ENCODE measurements at places on chromosomes 12 and 14.

GRCh38 chr14:22313172-22313801 is 275.7 kb downstream of the DAD1 start:
- no peak overlapping the region for H3K27ac ChIP-seq
- no peaks in the 10 kb centered on the region for H3K27me3 ChIP-seq
- H3K4me1 ChIP-seq: no peaks in the 10 kb centered on the region
- no peaks in the 10 kb centered on the region for H3K36me3 ChIP-seq

DNA sequence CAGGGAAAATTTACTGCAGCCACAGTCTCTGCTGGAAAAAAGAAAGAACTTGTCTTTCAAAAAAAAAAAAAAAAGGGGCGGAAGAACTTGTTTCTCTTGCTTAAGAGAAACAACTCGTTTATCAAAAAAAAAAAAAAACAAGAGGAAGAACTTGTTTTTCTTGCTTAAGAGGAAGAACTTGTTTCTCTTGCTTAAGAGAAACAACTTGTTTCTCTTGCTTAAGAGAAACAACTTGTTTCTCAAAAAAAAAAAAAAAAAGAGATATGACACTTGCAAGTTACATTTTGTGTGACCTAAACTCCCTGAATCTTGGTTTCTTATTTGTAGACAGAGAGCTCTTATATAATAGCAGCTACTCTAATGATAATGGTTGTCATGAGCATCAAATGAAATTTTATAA is 44.7 kb upstream of the USP15 start:
- no peaks in the 10 kb centered on the region for H3K4me1 ChIP-seq
- no peak overlapping the region for H3K4me3 ChIP-seq
- no peak overlapping the region for H3K27ac ChIP-seq
- H3K36me3 ChIP-seq: no peaks in the 10 kb centered on the region
- H3K27me3 ChIP-seq: no peaks in the 10 kb centered on the region

GRCh38 chr12:62657363-62657632 is 190.7 kb downstream of the MON2 start:
- H3K36me3 ChIP-seq: no peaks in the 10 kb centered on the region
- H3K27me3 ChIP-seq: no peaks in the 10 kb centered on the region
- no peak overlapping the region for H3K27ac ChIP-seq
- no peaks in the 10 kb centered on the region for H3K4me1 ChIP-seq
- H3K4me3 ChIP-seq: no peak overlapping the region

DNA sequence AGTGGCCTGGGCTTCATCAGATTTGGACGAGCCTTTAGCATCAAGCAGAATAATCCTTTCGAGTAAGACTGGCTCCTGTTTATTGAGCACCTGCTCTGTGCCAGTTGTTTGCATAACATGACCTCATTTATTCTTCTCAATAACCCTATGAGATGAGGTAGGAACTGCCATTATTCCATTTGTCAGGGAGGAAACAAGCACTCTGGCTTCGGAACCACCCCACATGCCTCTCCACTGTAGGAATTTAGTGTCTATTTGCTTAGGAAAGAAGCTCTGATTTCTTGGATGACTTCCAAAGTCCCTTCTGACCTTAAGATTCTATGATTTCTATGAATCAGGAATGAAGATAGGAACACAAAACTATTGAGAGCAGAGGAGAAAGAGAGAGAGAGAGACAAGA is 11.0 kb downstream of the SAMD4A start:
- no peak for DNase-seq
- H3K36me3 ChIP-seq: no peaks in the 10 kb centered on the region
- H3K4me1 ChIP-seq: no peaks in the 10 kb centered on the region
- no peaks in the 10 kb centered on the region for H3K27me3 ChIP-seq

GRCh38 chr12:132486168-132486567 is 3.8 kb upstream of the FBRSL1 start:
- no peak overlapping the region for H3K27ac ChIP-seq
- DNase-seq: no peak
- peaks cover 14% of the 10 kb centered on the region for H3K4me1 ChIP-seq
- no peak overlapping the region for H3K4me3 ChIP-seq
- no peaks in the 10 kb centered on the region for H3K27me3 ChIP-seq
- no peaks in the 10 kb centered on the region for H3K36me3 ChIP-seq

GRCh38 chr12:65155784-65156183 is 13.6 kb upstream of the LEMD3 start:
- DNase-seq: no peak
- no peaks in the 10 kb centered on the region for H3K36me3 ChIP-seq
- peaks cover 7% of the 10 kb centered on the region for H3K4me1 ChIP-seq
- peaks cover 4% of the 10 kb centered on the region for H3K27me3 ChIP-seq

DNA sequence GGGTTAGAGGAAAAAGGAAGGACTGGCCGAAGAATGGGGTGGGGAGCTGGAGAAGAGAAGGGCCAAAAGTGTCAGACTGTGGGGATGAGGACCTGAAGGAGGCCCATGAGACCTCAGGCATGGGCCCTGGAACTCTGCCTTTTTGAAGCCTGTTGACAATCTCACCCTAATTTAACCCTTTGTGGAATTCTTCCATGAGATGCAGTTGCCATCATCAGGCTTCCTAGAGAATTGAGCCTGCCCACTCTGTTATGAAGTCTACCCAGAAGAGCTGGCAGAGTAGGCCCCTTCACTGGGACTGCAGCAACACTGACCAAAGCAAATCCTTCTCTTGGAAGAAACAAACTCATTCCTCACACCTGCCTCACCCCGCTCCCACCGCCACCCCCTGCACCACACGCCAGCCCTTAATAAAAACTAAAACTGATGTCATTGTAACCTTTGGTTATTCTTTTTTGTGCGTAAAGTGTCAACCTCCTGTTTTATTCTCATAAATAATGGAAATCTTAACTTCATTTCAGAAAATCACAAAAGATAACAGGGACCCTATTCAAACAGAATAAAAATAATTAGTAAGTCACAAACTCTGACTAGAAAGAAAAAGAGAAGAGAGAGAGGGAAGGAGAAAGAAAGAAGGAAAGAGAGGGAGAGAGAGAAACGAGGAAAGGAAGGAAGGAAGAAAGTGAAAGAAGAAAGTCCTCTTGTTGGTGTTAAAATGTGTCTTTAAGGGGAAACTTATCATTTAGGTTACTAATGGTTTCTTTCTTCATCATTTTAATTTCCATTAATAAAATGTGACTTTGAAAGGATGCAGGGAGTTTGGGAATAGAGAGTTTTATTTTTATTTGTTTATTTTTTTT is 61.3 kb downstream of the CRADD start:
- no peak overlapping the region for H3K27ac ChIP-seq
- H3K4me1 ChIP-seq: peaks cover 4% of the 10 kb centered on the region
- no peak for DNase-seq
- no peaks in the 10 kb centered on the region for H3K36me3 ChIP-seq
- H3K4me3 ChIP-seq: no peak overlapping the region

- no peak overlapping the region for H3K27ac ChIP-seq
- no peaks in the 10 kb centered on the region for H3K4me1 ChIP-seq
- no peak overlapping the region for H3K4me3 ChIP-seq
- no peaks in the 10 kb centered on the region for H3K36me3 ChIP-seq
- H3K27me3 ChIP-seq: no peaks in the 10 kb centered on the region
- no peak for DNase-seq
Observed at GRCh38 chr12:128513331-128513730, 246.4 kb downstream of the TMEM132C start.

GRCh38 chr12:115468087-115468510 is 784.1 kb upstream of the TBX3 start:
- no peaks in the 10 kb centered on the region for H3K36me3 ChIP-seq
- H3K27ac ChIP-seq: no peak overlapping the region
- DNase-seq: no peak

GRCh38 chr12:52879394-52880351 is 25.2 kb downstream of the KRT8 start:
- H3K27ac ChIP-seq: no peak overlapping the region
- H3K4me1 ChIP-seq: no peaks in the 10 kb centered on the region
- DNase-seq: peak; percentile 35
- H3K4me3 ChIP-seq: peak overlapping the region; percentile 37

DNA sequence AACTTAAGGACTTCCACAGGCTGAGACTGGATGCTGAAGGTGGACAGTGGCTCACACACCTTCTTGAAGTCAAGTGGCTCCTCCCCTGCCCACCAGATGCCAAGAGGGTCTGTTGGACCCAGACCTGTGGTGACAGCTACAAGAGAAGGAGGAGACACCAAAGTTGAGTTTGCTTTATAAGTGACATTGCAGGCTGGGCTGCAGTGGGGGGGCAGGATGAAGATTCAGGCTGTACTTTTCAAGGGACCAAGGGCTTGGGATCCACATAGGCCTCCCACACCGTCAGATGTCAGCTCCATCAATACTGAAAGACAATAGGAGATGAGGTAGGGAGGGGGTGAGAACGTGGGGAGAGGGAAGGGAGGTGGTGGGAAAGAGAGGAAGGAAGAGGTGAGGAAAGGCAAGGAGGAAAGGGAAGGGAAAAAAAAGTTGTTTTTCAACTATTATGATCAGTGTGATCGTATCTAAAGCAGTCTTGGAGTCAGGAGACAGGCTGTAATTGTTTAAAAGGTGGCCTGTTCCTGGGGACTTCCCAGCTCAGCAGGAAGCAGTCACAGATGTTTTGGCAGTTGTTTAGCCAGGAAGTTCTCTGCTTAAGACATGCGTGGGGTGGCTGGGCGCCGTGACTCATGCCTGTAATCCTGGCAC is 84.1 kb upstream of the RESF1 start:
- peaks cover 10% of the 10 kb centered on the region for H3K4me1 ChIP-seq
- H3K4me3 ChIP-seq: no peak overlapping the region
- H3K27me3 ChIP-seq: no peaks in the 10 kb centered on the region

- no peak overlapping the region for H3K27ac ChIP-seq
- no peaks in the 10 kb centered on the region for H3K4me1 ChIP-seq
- H3K36me3 ChIP-seq: no peaks in the 10 kb centered on the region
- H3K27me3 ChIP-seq: no peaks in the 10 kb centered on the region
Observed at GRCh38 chr12:120630104-120630892, 10.1 kb upstream of the CABP1 start.

GRCh38 chr14:105061428-105062047 is 3.7 kb downstream of the GPR132 start:
- no peaks in the 10 kb centered on the region for H3K27me3 ChIP-seq
- peaks cover 75% of the 10 kb centered on the region for H3K4me1 ChIP-seq
- H3K27ac ChIP-seq: peak overlapping the region; percentile 100
- peaks cover 9% of the 10 kb centered on the region for H3K36me3 ChIP-seq

- H3K4me1 ChIP-seq: no peaks in the 10 kb centered on the region
- DNase-seq: no peak
- H3K4me3 ChIP-seq: no peak overlapping the region
- no peak overlapping the region for H3K27ac ChIP-seq
- H3K27me3 ChIP-seq: no peaks in the 10 kb centered on the region
Observed at GRCh38 chr12:74626397-74626796, 88.8 kb downstream of the ATXN7L3B start.

- no peak for DNase-seq
- no peaks in the 10 kb centered on the region for H3K27me3 ChIP-seq
- H3K4me1 ChIP-seq: no peaks in the 10 kb centered on the region
- H3K27ac ChIP-seq: no peak overlapping the region
- no peaks in the 10 kb centered on the region for H3K36me3 ChIP-seq
Observed at GRCh38 chr14:100438678-100439592, 115.8 kb downstream of the SLC25A47 start.

DNA sequence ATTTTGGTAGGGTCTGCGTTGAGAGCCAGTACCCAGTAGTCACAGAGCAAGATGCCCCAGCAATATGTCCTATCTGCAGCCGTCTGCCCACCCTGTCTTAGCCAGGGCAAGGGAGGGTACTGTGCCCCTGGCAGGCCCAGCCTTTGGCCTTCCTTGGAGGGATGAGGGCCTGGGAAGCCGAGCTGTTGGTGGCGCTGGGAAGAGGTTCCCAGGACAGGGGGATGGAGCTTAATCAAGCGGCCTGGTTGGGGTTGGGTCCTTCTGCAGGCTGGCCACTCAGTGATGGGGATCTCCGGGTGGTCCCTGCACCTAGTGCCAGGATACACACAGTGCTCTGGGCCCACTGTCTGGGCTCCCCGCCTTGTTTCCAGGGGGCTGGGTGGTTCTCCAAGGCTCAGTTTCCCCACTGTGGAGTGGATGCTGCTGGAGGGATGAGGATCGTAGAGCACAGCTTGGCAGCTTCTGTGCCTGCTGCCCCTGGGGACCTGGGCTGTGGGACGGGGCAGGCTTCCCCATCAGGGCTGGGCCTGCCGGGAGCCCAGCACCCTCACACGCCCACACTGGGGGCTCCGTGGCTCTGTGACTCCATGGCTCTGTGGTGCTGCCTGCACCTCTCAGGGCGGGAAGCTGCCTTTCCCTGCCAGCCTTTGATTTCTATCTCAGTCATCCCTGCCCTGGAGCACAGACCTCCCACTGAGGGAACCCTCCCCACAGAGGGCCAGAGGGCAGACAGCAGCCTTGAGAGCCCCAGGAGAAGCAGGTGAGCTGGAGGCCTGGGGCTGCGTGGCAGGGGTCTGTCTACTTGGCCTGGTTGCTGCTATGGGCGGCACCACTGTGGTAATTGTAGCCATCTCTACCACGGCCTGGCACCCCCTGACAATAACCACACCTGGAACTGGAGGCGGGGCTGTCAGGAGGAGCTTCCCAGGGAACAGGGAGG is 357.0 kb downstream of the TMEM121 start:
- H3K27me3 ChIP-seq: peaks cover 5% of the 10 kb centered on the region
- no peak overlapping the region for H3K4me3 ChIP-seq
- no peaks in the 10 kb centered on the region for H3K36me3 ChIP-seq

DNA sequence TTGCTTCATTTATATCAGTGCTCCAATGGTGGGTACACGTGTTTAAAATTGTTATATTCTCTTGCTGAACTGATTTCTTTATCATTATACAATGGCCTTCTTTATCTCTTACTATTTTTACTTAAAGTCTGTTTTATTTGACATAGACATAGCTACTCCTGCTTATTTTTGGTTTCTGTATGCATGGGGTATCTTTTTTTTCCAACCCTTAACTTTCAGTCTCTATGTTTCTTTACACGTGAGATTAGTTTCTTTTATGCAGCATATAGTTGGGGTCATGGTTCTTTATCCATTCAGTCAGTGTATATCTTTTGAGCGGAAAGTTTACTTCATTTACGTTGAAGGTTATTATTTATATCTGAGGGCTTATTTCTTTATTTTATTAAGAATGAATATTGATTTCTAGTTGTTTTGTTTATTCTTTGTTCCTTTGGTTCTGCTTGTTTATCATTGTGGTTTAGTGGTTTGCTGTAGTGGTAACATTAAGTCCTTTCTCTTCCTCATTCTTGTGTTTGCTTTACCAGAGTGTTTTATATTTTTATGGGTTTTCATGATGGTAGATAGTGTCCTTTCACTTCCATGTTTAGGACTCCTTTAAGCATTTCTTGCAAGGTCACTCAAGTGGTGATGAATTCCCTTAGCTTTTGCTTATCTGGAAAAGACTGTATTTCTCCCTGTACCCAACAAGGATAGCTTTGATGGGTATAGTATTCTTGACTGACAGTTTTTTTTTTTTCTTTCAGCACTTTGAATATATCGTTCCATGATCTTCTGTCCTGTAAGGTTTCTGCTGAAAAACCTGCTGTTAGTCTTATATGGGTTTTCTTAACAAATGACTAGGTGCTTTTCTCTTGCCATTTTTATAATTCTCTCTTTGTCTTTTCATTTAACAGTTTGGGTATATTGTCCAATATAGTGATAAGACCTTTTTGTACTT is 38.3 kb upstream of the FAR2 start:
- DNase-seq: no peak
- no peak overlapping the region for H3K27ac ChIP-seq
- no peak overlapping the region for H3K4me3 ChIP-seq
- no peaks in the 10 kb centered on the region for H3K36me3 ChIP-seq
- H3K4me1 ChIP-seq: no peaks in the 10 kb centered on the region
- no peaks in the 10 kb centered on the region for H3K27me3 ChIP-seq

- H3K4me3 ChIP-seq: no peak overlapping the region
- no peaks in the 10 kb centered on the region for H3K36me3 ChIP-seq
- no peak for DNase-seq
- H3K27me3 ChIP-seq: no peaks in the 10 kb centered on the region
- no peak overlapping the region for H3K27ac ChIP-seq
Observed at GRCh38 chr14:68653108-68653507, 139.8 kb downstream of the ZFP36L1 start.

GRCh38 chr14:65864984-65865383 is 452.5 kb downstream of the FUT8 start:
- H3K27me3 ChIP-seq: no peaks in the 10 kb centered on the region
- no peaks in the 10 kb centered on the region for H3K36me3 ChIP-seq
- no peak for DNase-seq
- no peak overlapping the region for H3K4me3 ChIP-seq
- H3K27ac ChIP-seq: no peak overlapping the region
